ENCODE measurements at places on chromosomes 2 and 18.

DNA sequence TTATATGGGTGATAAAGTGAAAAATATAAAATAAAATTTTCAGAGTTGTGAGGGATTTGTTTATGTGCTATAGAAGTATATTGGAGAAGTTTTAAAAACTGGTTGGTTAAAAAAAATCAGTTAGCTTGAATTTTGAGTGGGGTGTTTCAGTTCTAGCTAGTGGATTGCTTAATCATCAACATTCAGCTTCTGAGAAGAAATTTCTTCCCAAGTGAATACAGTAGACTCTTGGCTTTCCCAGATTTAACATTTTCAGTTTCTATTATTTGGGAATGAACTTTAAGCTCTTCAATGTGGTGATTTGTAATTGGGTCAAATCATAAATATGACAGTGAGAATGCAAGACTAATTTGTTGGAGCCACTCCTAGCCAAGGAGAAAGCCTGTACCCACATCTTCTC, 120.8 kb downstream of the PLCL1 start:
- no peak for DNase-seq

DNA sequence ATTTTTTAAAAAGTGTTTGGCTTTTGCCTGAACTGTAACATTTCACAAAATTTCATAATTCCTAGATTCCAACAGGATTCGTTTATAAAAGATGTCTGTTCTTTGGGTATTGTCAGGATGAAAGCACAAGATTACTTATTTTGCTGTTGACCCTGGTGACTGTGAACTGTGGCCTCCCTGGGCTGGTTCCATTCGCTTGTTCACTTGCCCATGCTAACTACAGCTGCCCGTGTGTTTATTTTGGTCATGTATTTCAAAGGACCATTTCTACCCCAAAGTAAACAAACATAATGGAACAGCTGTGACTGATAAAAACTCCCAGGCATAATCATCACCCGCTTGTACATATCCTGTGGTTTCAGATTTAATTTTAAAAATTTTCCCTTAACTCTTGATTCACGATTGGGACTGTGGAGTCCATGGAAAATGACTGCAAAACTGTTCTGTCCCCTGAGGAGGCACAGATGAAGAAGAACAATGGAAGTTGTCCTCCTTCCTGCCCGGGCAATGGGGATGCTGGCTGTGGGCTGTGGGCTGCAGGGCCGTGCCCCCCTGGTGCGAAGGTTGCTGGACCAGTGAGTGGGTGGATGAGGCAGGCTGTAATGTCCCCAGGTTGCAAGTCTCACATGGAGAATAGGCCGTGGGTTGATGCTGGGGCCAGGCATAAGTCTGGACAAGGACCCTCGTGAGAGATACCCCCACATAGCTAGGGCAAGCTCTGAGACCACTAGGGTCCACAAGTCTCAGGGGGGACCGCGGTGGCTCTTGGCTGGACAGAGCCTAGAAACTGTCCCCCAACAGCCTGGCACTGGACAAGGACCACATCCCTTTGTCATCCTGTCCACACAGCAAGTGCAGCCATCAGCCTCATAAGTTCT, 28.9 kb upstream of the HDAC4 start:
- no peak for DNase-seq

DNA sequence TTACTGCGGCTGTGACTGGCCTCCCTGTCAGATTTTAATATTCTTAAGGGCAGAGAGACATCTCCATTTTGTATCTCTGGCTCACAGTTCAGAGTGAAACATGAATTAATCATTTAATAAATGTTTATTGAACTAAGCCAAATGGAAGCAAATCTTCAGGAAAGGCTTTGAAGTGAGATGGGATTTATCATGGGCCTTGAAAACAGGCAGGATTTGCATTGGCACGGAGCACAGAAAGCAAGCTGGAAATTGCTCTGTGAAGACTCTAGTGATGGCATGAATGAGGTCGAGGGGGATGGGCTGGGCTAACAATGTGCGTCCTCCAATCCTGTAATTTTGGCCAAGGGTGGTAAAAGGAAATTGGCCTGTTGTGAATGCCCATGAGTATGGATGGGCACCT, 369.8 kb upstream of the SOX11 start:
- DNase-seq = no peak

DNA sequence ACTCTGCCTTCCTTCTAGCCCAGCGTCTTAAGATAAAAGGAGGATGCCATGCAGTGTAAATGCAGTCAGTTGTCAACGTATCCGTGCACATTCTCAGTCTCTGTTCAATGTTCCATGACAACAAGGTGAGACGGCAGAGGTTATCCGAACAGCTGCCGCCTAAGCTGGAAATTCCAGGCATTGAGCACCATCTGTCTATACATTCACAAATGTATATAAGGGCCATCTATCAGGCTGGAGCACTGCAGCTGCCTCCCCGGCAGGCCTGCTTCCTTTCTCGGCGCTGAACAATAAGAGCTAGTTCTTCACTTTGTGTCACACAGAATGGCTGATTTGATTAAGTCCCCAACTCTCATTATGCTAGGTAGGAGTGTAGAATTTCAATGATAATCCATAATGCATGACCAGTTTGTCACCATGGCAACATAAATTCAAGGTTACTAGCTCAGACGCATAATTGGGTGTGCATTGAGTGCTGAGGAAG, 282.2 kb upstream of the SOX11 start:
- no peak for DNase-seq

DNA sequence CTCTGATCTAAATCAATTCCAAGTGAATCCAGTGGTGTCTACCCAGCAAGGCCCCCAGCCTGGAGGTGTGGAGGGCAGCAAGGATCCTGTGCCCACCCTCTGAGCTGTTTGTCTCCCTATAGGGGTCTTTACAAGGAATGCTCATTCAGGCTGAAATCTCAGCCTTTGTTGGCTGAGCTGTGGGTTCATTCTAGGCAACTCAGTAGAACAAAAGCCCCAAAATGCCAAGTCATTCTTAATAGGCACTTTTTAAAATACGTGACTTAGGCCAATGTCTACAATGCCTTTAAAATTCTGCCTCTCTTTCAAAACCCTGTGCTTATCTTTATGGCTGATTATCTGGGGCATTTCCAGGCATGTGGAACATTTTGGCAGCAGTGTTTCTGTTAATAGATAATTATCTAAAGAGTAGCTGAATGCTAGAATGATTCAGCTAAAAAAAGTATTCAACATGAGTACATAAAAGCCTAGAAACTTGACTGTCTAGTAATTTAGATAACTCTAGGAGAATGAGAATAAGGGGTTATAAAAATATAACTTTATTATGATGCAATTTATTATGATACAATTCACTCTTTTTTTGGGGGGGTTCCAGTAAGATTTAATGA, 7.4 kb downstream of the UGT1A6 start:
- DNase-seq = no peak

- no peak for DNase-seq
These were observed 78.3 kb upstream of the PAX8 start for GRCh38 chr2:113357071-113357470.

DNA sequence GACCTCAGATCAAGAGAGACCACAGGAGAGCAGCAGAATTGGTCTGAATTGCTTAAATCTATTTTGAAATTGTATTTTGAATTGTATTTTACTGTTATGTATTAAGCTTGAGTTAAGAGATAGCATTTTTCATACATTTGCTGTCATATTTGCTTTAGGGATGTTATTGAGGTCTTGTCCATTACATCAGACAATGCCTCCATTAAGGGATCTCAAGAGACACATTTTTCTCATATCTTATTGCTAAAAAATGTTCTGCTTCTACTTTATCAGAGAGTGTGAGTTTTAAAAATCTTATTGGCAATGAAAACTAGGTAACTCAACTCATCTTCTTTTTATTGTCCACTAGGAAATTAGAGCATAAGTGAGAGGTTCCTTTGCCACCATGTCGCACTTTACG, 66.8 kb upstream of the CTAGE1 start:
- no peak for DNase-seq

- DNase-seq = no peak
These were observed 132.2 kb downstream of the DOCK10 start for GRCh38 chr2:224909885-224910573.

DNA sequence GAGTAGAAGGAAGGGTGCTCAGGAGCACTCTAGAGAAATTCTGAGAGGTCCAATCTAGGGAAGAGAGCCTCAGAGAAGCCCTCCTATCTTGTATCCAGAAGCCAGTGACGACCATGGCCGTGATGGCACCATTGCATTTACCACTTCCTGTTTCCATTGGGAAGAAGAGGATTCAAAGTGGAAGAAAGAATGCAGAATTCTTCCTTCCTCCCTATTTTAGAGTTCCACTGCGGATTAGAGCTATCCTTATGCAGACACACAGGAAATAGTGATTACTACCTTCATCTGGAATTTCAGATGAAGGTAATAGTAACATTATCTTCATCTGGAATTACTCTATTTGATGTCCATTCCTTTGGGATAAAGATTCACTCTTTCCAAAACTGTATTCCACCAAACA, 45.6 kb upstream of the PCBP1 start:
- DNase-seq = no peak

Data from activated T-cell treated with anti-CD3 and anti-CD28 coated beads for 24 hours (primary cell).